ENCODE measurements at places on chromosomes 1 and 21.

DNA sequence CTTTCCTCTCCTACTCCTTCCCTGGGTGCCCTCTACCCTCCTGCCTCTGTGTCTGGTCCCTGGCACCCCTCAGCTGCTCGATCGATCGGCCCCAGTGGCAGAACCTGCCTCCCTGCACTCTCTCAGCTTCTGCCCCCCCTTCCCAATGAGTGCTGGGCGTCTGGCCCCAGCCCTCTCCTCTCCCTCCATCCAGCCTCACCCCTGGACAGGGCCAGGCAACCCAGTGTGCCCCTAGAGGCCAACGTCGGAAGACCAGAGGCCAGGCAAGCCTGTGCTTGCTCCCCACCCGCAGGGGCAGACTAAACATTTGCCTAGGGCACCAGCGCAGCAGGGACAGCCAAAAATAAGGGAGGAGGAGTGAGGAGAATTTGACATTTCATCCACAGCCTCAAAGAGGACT is 43.5 kb downstream of the LGR6 start:
- peak; percentile 24 for DNase-seq

- no peak for DNase-seq
Observed at GRCh38 chr1:165764277-165764676, 4.4 kb downstream of the TMCO1 start.

DNA sequence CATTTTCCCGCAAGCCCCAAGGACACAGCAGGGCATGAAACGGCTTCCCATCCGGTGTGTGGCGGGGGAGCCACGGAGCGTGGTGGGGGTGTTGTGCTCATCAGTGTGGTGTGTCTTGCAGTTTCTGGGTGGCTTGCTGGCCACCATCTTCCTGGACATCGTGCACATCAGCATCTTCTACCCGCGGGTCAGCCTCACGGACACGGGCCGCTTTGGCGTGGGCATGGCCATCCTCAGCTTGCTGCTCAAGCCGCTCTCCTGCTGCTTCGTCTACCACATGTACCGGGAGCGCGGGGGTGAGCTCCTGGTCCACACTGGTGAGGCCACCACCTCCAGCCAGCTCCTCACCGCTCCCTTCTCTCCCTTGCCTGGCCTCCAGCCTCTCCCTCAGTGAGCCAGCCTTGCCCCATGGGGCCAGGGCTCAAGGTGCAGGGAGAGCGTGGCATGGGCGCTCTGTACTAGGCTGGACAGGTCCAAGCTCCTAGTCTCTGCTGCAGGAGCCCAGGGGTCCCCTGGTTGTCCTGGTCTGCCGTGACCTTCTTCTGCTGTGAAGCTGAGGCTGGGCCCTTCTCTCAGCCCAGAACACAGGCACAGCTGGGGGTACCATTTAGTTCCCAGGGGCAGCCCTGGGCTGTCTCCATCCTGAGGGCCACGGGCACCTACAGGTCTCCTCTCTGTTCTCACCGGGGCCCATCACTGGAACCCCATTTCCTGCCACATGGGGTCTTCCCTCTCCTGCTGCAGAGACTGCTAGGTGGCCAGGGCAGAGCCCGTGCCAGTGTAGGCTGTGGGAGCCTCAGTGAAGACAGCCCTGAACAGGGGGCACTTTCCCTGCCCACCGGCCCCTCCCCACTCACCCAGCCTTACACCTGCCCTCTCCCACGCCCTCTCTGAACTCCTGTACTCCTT is 12.6 kb downstream of the AGTRAP start:
- DNase-seq: no peak

GRCh38 chr1:238652346-238652968 is 733.9 kb upstream of the CHRM3 start:
- DNase-seq: peak; percentile 95

DNA sequence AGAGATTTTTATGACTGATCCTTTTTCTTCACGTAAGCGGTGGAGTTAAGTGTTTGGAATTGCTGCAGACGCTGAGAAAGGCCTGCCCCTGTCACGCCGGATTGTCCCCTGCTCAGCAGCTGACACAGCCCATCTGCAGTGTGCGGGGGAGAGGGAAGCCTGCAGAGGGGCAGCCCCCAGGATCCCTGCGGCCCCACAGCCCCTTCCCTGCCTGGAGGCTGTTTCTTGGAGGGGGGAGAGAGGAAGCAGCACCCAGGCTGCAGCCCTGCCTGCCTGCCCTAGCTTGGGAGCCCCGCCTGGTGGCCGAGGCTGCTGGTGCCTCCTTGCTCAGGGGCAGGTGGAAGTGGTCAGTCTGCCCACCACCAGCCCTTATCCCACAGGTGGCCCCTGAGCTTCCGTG is 50.7 kb downstream of the PRDM16 start:
- DNase-seq: no peak

DNA sequence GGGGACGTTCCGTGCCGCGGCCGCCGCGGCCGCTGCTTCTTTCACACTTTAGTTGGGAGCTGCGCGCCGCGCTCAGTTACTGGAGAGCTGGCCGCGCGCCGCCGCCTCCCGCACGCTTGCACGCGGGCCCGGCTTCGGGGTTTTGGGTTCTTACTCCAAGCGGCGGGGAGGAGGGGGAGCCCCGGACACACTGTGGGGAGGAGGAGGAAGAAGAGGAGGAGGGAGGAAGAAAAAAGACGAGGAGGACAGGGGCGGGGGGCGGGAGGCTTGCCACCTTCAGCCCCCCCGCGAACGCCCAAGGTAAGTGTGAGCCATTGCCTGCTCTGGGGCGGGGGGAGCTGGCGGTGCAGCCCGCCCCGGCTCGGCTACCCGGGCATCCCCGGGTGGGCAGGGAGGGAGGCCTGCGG is 243 bp downstream of the C1orf21 start:
- no peak for DNase-seq

DNA sequence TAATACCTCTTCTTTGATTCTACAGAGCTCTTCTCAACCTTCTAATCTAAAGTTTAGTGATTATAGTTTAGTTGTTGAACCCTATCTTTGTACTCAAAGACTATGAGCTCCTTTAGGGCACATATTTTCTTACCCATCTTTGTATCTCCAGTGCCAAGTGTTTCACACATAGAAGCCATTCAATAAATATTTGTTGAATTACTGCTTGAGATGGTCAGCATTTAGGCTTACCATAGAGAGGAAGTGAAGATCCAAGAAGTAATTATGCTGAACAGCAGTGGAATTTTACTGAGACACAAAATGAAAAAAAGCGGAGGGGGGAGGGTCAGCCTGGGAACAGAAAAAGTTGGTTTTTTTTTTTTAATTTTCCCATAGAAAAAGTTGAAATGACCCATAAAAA is 21.9 kb downstream of the PIK3R3 start:
- no peak for DNase-seq

- no peak for DNase-seq
Observed at GRCh38 chr1:61609040-61609439, 115.9 kb downstream of the TM2D1 start.

DNA sequence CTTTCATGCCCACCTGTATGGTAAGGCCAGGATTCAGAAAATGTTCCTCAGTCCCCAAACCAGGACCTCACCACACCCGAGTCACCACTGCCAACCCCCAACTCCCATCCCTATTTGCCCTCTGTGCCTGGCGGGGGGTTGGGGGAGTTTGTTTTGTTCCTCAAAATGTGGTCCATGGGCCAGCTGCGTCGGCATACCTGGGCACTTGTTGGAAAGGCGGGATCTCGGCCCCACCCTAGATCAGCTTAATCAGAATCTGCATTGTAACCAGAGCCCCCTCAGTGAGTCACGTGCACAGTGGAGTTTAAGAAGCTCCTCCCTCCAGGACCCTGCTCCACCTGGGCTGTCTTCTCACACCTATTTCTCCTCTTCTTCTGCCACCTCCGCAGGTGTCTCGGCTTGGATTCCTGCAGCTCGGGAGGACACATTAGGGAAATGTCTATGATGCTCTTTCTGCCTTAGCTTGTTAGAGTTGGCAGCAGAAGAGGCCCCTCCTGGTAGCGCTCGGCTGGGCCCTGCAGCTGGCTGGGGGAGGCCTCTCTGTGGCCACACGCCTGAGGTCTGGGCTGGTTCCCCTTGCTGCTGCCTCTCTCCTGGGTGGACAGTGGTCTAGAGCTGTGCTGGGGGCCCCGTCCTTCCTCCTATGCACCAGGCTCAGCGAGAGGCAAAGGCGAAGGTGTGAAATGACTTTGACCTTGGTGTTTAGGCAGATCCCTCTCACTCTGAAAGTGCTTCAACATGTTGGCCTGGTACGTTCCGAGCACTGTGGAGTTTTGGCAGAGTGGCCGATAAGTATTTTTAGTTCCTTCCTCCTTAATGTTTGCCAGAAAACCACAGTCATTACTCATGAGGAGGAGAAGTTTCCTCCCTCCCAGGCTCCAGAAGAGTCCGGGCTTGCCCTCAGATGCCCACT is 41.8 kb upstream of the CAMTA1 start:
- peak; percentile 88 for DNase-seq

GRCh38 chr1:82818586-82818985 is 1017.9 kb downstream of the ADGRL2 start:
- no peak for DNase-seq

GRCh38 chr1:168529518-168529917 is 14.3 kb downstream of the XCL2 start:
- DNase-seq: no peak

- no peak for DNase-seq
Observed at GRCh38 chr1:100325415-100326324, 26.6 kb upstream of the CDC14A start.

GRCh38 chr1:201206176-201206575 is 15.6 kb downstream of the IGFN1 start:
- no peak for DNase-seq

DNA sequence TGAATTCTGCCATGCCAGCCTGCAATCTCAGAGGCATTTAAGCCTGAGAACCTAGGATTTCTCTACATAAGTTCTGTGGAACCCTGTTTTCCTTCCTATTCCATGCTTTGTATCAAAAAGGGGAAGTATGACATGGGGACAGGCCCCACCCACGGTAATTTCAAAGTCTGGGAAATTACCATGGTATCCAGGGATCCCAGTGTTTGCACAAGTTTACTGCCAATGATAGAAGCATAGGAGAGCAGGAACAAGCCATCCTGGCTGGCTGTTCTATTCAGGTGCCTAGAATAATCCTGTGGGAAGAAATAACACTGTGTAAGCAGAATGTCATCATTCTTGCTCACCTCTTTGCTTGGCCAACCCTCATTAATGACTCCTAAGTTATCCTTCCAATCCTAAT is 53.8 kb upstream of the ATP1B1 start:
- DNase-seq: no peak

DNA sequence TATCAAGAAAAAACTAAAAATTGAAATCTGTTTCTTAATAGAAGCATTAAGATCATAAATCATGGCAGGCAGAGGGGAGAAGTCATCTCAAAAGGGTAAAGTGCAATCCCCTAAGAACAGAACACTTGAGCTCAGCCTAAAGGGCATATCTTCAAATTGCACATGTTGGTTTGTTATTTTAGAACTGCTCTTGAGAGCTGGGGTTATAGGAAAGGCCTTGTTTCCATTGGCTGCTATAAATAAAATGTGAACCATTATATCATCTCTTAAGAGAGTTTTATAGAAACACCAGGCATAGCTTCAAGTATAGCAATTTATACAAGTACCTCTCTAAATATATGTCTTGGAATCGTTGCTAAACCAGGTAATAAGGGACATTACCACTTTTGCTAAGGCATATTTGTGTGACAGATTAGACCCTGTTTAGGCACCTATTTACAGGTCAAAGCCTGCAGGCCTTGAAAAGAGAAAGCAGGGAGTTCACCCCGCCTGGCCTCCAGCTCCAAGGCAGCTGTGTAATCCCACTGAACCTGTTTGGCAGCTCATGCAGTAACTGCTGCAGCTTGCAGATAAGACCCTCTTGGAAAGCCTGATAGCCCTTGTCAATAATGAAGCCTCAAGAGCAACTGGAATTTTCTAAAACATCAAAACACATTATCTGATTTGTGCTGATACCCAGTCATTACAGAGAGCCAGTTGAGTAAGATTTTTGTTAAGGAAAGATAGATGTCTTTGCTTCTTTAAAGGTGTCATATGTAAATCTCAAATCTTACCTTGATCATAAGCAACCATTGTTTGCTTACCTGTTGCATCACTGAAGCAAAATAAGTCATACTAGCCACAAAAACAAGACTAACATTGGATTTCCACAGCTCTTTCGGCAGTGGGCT is 24.2 kb upstream of the SYDE2 start:
- no peak for DNase-seq

- DNase-seq: peak; percentile 16
Observed at GRCh38 chr1:67489643-67490042, 59.4 kb upstream of the SERBP1 start.

GRCh38 chr1:94259635-94260289 is 22.4 kb upstream of the ARHGAP29 start:
- peak; percentile 86 for DNase-seq

DNA sequence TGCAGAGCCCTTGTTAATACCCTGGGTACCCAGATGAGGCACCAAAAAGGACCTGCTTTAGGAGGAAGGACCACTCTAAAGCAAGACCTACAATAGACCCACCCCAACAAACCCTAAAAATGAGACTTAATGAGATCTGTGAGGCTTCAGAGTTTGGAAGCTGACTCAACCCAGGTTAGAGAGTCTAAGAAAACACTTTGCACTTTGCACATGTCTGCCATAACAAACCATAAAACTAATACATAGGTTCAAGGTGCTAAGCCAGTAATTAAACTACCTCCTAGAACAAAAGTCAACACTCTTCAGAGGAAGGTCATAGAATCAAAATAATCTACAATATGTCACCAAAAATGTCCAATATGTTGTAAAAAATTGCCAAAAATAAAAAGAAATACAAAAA is 124.7 kb upstream of the C1orf21 start:
- no peak for DNase-seq

GRCh38 chr1:165647517-165647916 is 16.5 kb downstream of the MGST3 start:
- DNase-seq: no peak

DNA sequence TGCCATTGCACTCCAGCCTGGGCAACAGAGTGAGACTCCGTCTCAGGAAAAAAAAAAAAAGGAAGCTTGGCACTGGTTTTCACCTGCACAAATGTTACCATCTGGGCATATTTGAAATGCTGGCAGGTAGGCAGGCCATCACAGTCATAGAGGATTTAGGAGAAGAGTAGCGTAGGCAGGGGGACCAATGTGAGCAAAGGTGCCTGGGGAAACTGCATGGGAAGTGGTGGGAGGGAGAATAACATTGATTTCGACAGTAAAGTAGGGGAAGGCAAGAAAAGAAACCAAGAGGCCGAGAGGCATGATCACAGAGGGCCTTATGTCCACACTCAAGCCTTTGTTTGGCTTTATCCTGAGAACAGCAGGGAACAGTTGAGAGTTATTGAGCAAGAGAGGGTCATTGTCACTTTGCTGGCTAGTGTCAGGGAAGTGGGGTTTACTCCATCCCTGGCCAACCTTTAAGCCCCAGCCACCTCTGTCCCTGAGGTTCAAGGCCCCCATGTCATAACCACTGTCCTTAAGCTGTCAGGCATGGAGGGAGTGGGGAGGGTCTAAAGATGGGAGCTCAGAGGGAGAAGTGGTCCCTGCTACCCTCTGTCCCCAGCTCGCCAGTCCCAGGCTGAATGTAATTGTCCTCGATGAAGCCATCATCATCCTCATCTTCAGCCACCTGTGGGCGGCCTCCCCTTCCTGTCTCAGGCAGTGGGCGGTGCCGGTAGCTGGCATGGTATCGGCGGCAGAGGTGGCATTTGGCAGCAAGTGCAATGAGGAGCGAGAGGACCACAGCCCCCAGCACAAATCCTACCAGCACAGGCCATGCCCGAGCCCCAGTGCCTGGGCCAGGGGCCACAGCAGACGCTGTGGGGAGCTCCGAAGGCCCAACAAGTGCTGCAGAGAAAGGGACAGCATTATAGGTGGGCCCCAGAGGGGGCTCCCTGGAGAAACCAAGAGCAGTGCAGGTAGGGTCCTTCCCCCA is 2.9 kb downstream of the C1orf210 start:
- no peak for DNase-seq

- DNase-seq: no peak
Observed at GRCh38 chr1:241542199-241542907, 10.2 kb downstream of the KMO start.

- DNase-seq: peak; percentile 19
Observed at GRCh38 chr1:25037174-25038074, 107.3 kb upstream of the RUNX3 start.
